ENCODE measurements at places on chromosomes 7 and 10.

DNA sequence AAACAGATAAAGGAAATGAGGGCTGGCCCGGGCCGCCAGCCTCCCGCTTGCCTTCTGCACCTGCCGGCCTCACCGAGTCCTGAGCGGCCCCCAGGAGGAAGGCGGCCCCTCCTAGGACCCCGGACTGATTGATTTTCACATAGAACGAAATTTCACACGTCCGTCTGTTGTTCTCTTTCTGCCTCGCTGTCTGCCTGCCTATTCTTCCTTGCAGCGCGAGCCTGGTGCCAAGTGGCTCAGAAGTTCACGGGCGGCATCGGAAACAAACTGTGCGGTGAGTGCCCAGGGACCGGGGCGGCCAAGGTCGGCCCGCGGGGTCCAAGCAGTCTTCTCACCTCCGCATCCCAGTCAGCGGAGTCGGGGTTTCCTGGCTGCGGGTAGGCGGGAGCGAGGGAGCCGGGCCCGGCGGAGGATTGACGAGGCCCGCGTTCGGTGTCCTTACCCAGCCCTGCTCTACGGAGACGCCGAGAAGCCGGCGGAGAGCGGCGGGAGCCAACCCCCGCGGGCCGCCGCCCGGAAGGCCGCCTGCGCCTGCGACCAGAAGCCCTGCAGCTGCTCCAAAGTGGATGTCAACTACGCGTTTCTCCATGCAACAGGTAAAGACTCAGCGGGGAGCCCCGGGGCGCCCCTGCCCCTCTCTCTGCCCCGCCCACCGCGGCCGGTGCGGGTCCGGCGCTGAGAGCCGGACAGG is 967 bp downstream of the GAD2 start:
- DNase-seq: peak; percentile 45

- no peak for DNase-seq
Observed at GRCh38 chr7:16669581-16669980, 23.6 kb downstream of the BZW2 start.

- no peak for DNase-seq
Observed at GRCh38 chr7:128415217-128415785, 5.5 kb upstream of the IMPDH1 start.

DNA sequence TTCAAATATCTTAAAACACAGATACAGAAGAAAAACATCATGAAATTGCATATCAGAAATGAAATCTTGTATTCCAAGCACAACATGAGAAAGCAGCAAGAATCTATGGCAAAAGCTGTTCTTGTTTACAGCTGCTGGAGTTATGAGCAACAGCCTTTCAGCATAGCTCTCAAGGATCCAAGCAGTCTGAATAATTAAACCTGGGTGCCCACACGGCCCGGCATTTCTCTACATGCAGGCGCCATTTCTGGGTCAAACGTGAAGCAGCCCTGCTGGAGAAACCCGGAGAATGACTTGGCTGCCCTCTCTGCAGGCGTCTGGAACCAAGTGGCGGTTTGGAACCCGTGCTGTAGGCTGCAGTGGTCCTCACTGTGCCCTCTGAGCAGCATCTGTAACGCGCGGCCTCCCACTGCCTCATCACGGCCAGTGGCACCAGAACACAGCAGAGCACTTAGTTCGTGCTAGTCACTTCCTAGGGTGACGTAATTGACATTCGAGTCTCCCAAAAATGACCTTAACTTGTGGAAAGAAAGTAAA is 213.0 kb downstream of the TCERG1L start:
- no peak for DNase-seq

- DNase-seq: peak; percentile 73
Observed at GRCh38 chr10:44281089-44281613, 103.7 kb downstream of the CXCL12 start.

DNA sequence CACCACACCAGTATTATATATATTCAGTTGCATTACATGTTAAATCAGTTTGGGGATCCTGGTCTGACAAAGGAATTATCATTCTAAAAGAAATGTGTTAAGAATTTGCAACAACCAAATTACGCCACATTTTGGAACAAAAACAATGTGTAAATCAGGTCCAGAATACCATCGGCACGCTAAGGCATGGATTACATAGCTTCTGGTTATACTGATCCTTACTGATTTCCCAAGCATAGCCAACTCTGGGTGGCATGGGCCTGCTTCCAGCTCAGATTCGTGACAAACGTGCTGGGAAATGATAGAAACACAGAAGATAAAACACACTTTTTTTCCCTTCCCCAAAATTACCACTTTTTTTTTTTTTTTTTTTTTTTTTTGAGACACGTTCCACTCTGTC is 660.0 kb downstream of the SORCS1 start:
- no peak for DNase-seq

- DNase-seq: no peak
Observed at GRCh38 chr10:81724431-81724830, 150.6 kb upstream of the NRG3 start.

DNA sequence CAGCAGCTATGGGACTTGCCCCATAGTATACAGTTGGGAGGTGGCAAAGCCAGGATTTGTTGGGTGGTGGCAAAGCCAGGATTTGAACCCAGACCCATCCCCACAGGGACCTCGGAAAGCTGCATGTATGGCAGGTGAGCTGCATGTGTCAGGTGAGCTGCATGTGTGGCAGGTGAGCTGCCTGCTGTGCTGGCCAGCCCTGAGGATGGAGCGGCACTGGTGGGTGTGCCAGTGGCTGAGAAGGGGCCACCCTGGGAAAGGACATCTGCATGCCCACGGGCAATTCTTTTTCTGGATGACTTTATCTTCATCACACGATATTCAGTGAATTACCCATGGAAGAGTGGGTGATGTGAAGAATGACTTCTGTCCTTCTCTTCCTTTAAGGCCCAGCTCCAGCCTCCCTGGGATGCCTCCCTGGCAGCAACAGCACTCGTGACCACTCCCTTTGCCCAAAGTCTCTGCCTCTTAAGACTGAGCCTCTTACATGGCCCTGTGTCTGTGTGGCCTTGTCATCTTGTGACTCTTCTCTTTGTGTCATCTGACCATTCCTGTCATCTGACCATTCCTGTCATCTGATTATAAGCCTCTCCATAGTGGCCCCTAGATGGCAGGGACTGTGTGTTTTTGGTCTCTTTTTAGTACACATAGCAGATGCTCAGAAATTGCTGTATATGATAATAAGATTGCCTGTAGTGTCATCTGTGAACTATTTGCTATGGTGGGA is 25.0 kb downstream of the CLEC2L start:
- no peak for DNase-seq

- no peak for DNase-seq
Observed at GRCh38 chr7:158757404-158757989, 52.9 kb upstream of the NCAPG2 start.

GRCh38 chr7:142789441-142789840 is 18.7 kb downstream of the PRSS2 start:
- DNase-seq: no peak

- DNase-seq: no peak
Observed at GRCh38 chr10:73983096-73984047, 14.5 kb upstream of the VCL start.

DNA sequence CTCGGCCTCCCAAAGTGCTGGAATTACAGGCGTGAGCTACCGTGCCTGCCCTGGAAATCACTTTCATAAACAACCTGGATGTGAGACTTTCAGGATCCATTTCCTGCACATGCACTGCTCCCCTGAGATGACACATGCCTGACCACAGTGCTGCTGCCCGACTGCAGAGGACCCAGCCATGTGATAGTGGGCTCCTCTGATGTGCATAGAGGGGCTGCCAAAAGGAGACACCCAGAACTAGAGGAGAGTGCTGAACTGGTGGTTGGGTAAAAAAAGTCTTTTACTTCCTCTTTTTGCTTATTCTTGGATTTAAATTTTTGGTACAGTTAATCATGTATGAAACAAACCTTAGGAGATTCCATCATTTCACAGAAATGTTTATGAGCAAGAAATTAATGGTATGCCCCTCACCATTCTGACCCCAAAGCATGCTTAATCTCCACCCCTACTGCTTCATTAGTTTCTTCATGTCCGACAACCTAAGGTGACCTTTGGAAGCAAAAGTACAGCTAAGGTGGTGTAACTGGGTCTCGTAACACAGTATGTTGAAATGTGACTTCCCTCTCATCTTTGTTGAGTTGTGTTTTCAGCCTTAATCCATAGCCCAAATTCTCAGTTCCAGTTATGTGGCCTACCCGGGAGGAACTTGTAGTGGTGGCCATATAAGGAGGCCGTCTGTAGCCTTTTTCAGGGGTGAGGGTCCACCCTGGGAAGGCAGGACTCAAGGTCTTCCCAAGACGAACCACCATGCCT is 111.1 kb downstream of the RNF216 start:
- no peak for DNase-seq

- no peak for DNase-seq
Observed at GRCh38 chr10:79184145-79184625, 115.4 kb downstream of the ZMIZ1 start.

- peak; percentile 66 for DNase-seq
Observed at GRCh38 chr7:45888185-45888992, at the start of gene IGFBP1. TSS of gene IGFBP1 (plus strand) at chr7:45888488. CDS start at chr7:45888653, 165 bp downstream.

GRCh38 chr10:126400641-126401040 is 12.4 kb upstream of the ADAM12 start:
- DNase-seq: no peak

- no peak for DNase-seq
Observed at GRCh38 chr7:136104269-136104603, 127.1 kb upstream of the MTPN start.

DNA sequence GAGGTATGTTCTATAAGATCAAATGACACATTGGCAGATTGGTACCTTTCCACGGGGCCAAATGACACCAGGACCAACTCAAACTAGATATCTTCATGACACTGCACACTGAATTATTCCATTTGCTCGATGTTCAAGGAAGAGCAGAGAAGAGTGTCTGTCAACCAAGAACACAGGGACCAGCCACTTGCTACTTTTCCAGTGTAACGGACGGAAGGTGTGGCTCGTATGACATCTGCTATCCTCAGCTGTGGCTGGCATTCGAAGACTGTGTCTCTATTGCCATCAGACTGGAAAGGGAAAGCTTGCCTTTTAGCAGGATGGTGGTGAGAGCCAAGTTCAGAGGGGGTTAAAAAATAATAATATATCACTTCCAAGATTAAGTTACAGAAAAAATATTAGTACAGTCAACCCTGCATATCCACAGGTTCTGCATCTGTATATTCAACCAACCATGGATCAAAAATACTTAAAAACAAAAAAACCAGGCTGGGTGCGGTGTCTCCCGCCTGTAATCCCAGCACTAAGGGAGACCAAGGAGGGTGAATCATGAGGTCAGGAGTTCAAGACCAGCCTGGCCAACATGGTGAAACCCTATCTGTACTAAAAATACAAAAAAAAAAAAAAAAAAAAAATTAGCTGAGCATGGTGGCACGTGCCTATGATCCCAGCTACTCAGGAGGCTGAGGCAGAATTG is 237.1 kb downstream of the PRPF18 start:
- DNase-seq: no peak

DNA sequence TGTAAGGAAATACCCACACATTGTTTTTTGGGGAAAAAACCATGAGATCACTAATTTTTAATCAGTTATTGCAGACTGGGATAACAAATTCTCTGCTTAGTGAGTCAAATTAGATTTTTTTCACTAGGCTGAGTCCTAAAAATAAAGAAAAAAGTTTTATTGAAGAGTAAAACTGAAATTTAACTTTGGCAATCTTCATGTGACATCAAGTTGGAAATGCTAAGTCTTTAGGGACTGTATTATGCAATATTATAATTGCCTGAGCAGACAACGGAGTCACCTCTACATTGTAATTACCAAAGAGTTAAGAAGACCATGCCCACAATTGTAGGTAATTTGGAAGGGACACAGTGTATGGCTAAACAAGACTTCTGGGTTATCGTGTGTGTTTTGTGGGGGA is 2.2 kb upstream of the CLEC5A start:
- no peak for DNase-seq

- no peak for DNase-seq
Observed at GRCh38 chr10:92284112-92284704, 6.7 kb downstream of the CPEB3 start.

DNA sequence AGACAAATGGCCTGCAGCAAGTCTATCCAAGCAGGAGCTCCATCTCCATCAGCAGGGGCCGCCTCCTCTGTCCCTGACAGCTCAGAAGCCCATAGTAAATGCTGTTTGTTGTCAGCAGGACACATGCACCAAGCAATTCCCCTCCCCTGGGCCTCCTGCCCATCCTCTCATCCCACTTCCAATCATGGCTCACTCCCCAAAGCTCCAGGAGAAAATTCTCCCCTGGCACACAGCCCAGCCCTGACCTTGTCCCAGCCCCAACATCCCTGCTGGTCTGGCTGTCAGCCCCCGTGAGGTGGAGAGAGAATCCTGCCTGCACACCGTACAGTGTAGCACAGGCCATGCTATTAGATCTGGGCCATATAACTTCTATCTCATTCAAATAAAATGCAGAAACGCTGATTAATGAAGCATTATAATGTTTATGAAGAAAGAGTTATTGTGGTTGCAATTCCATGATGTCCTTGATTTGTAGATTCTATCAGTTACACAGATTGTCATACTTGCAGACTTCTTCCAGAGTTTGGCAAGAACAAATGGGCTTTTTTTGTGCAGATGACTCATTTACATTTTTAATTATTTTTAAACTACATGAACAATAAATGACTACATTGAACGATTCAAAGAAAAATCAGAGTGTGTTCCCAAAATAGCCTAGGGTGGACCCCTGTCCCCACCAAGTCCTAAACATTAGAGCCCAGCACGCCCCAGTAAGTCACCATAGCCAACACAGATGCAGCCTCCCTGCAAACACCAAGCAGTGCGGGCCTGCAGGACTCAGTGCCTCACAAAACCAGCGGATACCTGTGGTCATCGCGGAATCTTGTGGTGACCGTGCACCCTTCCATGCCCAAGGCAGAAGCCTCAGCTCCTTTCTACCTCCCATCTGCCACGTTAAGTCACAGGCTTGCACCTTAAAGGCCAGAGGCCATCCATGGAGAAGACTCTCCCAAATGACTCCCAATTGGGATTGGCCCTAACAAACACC is 70.1 kb downstream of the COBL start:
- DNase-seq: no peak

DNA sequence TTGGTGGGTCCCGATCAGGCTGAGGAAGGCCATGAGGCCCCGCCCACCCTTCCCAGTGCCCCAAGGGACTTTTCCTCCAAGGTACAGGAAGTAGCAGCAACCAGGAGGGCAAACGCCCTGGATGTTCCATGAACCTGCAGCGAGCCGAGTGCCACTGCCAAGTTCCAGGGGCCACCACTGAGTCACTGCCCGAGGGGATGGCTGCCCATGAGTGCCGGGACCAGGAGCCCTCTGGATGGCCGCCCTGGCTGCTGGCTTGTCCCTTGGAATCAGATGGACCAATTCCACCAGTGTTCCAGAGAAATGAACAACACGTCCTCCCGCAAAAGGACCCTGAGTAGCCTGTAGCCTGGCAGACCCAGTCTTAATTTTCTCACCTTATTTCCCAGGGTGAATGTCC is 74.2 kb downstream of the ZRANB1 start:
- no peak for DNase-seq

DNA sequence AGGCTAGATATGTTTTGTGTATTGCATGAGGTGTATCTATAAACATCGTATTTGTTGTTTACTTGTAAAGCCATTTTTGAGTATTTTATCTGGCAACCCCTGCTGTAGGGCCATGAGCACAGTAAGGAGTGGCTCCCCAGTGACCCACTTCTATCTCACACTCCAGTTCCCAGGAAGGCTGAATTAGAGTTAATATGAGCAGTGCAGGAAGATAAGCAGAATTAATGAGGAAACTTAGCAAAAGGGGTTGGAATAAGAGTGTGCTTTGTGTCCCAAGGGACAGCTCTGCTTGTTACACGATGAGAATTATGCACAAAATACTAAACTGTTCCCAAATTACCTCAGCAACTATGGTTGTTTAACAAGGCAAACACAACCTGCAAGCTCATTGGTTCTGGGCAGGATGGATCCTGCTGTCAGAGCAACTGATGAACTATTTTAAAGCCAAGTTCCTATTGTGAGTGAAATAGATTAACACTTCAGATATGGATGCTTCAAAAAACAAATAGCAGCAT is 1005.8 kb downstream of the NRG3 start:
- DNase-seq: no peak
